ENCODE measurements at places on chromosomes 2 and 18. TPM values are rescaled to one million over a fixed set of nuclear protein-coding genes. Genes with fewer than 3 reads are reported as not detected.

AKAIN1 gene
- not detected for polyA plus RNA-seq

ATP5MC3 gene
- polyA plus RNA-seq = 412 TPM

WNT6 gene
- not detected for polyA plus RNA-seq

FOXD4L1 gene
- 0.06 TPM for polyA plus RNA-seq

C2orf66 gene
- polyA plus RNA-seq = 0.54 TPM

MEP1B gene
- not detected for polyA plus RNA-seq

PRKAG3 gene
- polyA plus RNA-seq = not detected

FAM228A gene
- polyA plus RNA-seq = 0.36 TPM

TXNDC2 gene
- polyA plus RNA-seq = not detected

CFC1 gene
- polyA plus RNA-seq = not detected

DAW1 gene
- polyA plus RNA-seq = 1.2 TPM

DNA sequence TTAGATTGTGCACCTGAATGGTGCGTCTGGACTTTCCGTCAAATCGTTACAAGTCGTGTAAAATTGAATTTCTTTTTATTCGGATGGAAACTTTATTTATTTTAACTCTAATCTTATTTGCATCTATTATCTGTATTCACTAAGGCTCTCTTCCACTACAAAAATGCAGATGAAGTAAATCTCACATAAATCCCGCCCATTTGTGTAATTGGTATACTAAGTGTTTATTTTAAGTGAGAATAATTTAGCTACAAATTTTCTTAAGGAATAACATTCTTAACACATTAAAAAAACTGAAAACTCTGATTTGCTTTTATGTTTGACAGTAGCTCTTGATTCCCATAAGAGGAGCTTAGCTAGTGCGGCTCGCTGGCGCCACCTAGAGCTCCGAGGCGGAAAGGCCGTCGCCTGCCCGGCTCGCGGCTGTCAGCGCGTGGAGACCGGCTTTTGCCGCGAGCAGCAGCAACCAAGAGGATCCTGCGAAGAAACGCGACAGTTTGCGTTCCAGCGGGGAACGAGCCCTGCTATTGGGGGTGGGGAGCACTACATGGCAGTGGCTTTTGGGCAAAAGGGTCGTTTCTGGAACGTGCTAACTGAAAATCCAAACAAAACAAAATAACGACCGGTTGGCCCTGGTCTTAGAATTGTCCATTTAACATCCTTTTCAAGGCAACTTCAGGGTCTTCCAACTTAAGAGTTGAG lies 6.7 kb downstream of the SP9 start:
- peak; percentile 90 for DNase-seq
- peaks cover 29% of the 10 kb centered on the region for H3K4me1 ChIP-seq
- no peak overlapping the region for H3K4me3 ChIP-seq
- H3K27ac ChIP-seq = no peak overlapping the region
- peaks cover 70% of the 10 kb centered on the region for H3K27me3 ChIP-seq
- no peaks in the 10 kb centered on the region for H3K36me3 ChIP-seq

- DNase-seq = no peak
- peaks cover 59% of the 10 kb centered on the region for H3K4me1 ChIP-seq
- H3K36me3 ChIP-seq = no peaks in the 10 kb centered on the region
- H3K27me3 ChIP-seq = no peaks in the 10 kb centered on the region
Observed at GRCh38 chr2:119650206-119650605, 28.8 kb upstream of the TMEM177 start.

DNA sequence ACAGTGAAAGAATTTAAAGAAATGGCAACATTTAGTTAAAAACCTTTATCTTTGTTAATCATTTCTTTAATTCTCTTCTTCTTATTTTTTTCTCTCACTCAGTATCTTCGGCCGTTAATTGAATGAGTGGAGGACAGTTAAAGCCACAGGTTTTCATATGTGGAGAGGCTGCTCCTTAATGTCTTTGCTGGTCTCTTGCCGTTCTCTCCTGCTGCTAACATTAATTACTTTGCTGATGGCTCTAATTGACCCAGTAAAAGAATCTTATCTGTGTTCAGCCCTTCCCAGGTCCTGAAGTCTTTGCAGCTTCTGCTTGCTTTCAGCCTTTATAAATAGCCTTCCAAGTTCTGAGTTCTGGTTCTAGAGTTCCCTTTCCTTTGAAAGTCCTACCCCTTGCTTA lies 77.1 kb downstream of the ADAM23 start:
- DNase-seq = no peak
- no peak overlapping the region for H3K4me3 ChIP-seq
- no peaks in the 10 kb centered on the region for H3K36me3 ChIP-seq
- H3K27ac ChIP-seq = no peak overlapping the region
- H3K27me3 ChIP-seq = no peaks in the 10 kb centered on the region

- no peak overlapping the region for H3K4me3 ChIP-seq
- H3K27me3 ChIP-seq = no peaks in the 10 kb centered on the region
- H3K4me1 ChIP-seq = no peaks in the 10 kb centered on the region
Observed at GRCh38 chr2:48738806-48739205, 16.7 kb downstream of the LHCGR start.

DNA sequence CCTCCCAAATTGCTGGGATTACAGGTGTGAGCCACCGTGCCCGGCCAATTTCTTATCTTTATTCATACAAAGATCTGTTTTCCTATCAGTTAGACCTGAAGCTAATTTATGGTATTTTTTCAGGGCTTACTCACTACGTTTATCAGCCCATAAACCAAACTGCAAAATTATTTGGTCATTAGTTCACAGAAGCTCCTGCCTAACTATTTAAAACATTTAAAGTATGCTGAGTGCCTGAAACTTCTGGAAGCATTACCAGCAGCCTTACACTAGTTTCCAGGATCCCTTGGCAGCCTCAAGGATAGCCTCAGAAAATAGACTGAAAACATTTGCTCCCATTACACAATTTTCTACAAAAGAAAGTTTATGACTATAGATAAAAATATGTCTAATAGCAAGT lies 68.8 kb downstream of the GALNT13 start:
- no peak overlapping the region for H3K4me3 ChIP-seq
- H3K27me3 ChIP-seq = no peaks in the 10 kb centered on the region
- H3K4me1 ChIP-seq = no peaks in the 10 kb centered on the region

- DNase-seq = no peak
- no peaks in the 10 kb centered on the region for H3K4me1 ChIP-seq
- H3K4me3 ChIP-seq = no peak overlapping the region
- H3K36me3 ChIP-seq = no peaks in the 10 kb centered on the region
- no peak overlapping the region for H3K27ac ChIP-seq
Observed at GRCh38 chr2:31384351-31384750, 30.2 kb downstream of the XDH start.

GRCh38 chr2:179861416-179862067 lies at the start of gene ZNF385B:
Gene ZNF385B (minus strand): TSS chr2:179861612.
- no peak within 1 kb of the TSS for H3K27ac ChIP-seq
- DNase-seq = peak; percentile 5
- H3K36me3 ChIP-seq = no peaks in the 10 kb centered on the region
- no peaks in the 10 kb centered on the region for H3K4me1 ChIP-seq
- H3K4me3 ChIP-seq = peak within 1 kb of the TSS; percentile 31

GRCh38 chr2:101698014-101698843 lies 722 bp downstream of the MAP4K4 start:
- peak overlapping the region; percentile 96 for H3K4me3 ChIP-seq
- peak; percentile 69 for DNase-seq
- H3K27me3 ChIP-seq = no peaks in the 10 kb centered on the region
- peak overlapping the region; percentile 85 for H3K27ac ChIP-seq

DNA sequence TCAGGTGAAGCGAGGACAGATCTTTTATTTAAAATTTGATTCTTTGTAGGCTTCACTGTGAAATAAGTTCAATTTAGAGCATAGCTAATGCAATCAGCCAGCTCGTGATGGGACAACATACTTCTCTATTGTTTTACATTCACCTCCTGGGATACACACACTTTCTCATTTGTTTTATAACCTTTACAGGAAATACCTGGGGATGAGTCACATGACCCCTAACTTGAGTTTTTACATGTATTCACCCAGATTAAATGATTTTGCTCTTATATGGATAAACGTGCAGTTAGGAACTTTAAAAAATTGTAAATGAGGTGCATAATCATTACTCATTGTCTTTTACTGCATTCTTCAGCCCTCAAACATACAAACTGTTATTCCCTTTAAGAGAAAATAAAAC lies 152.1 kb downstream of the NEDD4L start:
- peak overlapping the region; percentile 52 for H3K4me3 ChIP-seq
- DNase-seq = peak; percentile 68
- no peaks in the 10 kb centered on the region for H3K36me3 ChIP-seq
- H3K27ac ChIP-seq = peak overlapping the region; percentile 24
- H3K4me1 ChIP-seq = peaks cover 23% of the 10 kb centered on the region

- H3K4me1 ChIP-seq = no peaks in the 10 kb centered on the region
- H3K4me3 ChIP-seq = no peak overlapping the region
- DNase-seq = no peak
Observed at GRCh38 chr2:69965756-69966445, 4.5 kb upstream of the ASPRV1 start.

DNA sequence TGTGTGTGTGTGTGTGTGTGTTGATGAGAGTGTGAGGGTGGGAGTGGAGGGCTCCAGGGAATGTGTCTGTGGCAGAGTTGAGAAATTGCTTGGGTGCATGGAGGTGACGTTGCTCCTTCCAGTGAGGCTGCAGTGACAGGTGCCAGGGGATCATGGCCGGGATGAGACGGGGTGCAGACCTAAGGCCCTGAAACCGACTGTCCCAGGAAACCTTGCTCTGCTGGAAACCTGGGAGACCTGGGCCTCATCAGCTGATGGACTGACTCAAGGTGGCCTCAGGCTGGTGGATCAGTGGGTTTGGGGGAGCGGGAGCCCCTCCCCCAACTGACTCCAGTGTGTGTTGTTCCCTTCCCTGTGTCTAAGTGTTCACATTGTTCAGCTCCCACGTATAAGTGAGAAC lies 56.6 kb downstream of the INHBB start:
- H3K27me3 ChIP-seq = no peaks in the 10 kb centered on the region
- DNase-seq = no peak
- H3K27ac ChIP-seq = no peak overlapping the region
- no peak overlapping the region for H3K4me3 ChIP-seq
- no peaks in the 10 kb centered on the region for H3K4me1 ChIP-seq

- H3K36me3 ChIP-seq = no peaks in the 10 kb centered on the region
- no peaks in the 10 kb centered on the region for H3K27me3 ChIP-seq
- no peak for DNase-seq
- H3K4me3 ChIP-seq = no peak overlapping the region
- no peaks in the 10 kb centered on the region for H3K4me1 ChIP-seq
Observed at GRCh38 chr18:77392321-77392720, 142.7 kb downstream of the GALR1 start.

GRCh38 chr2:239429473-239430350 lies 28.9 kb upstream of the HDAC4 start:
- no peak for DNase-seq
- H3K4me1 ChIP-seq = no peaks in the 10 kb centered on the region
- no peak overlapping the region for H3K4me3 ChIP-seq
- no peaks in the 10 kb centered on the region for H3K36me3 ChIP-seq
- H3K27ac ChIP-seq = no peak overlapping the region

DNA sequence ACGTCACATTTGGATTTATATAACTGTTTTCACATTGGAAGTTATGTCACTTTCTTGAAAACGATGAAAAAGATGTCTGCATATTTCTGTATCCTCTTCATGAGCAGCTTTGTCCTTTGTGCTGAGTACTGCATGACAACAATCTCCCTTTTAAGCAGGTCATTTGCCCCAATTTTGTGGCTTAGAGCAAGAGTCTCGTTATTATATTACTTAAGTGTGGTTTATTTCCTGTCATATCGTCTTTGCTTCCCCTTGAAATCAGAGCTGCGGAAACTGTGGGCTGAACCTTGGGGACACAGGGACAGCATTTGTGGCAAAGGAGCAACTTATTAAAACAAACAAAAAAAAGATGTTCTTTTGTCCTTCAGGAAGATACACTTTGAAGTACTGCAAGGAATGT lies 254.0 kb upstream of the DSEL start:
- H3K4me1 ChIP-seq = peaks cover 7% of the 10 kb centered on the region
- H3K27me3 ChIP-seq = no peaks in the 10 kb centered on the region
- peak; percentile 2 for DNase-seq
- no peak overlapping the region for H3K4me3 ChIP-seq

DNA sequence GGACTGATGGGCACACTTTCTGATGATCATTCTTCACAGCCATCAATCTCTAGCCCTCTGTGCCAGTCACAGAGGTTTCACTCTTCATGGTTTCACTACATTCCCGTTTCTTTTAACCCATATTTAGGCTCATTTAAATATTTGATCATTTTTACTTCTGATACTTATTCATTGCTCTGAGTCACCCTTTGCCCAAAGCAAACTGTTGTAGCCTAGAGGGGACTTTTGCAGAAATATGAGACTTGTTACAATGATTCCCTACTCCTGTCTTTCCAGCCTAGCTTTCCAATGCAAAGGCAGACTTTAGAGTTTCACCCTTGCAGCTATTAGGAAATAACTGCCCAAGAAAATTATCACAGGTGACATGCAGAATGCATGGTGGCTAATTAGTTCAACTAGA lies 444.2 kb downstream of the PTPRM start:
- no peaks in the 10 kb centered on the region for H3K4me1 ChIP-seq
- no peaks in the 10 kb centered on the region for H3K36me3 ChIP-seq
- H3K27me3 ChIP-seq = no peaks in the 10 kb centered on the region

- H3K27me3 ChIP-seq = no peaks in the 10 kb centered on the region
- H3K4me1 ChIP-seq = peaks cover 3% of the 10 kb centered on the region
- no peak overlapping the region for H3K4me3 ChIP-seq
- H3K27ac ChIP-seq = no peak overlapping the region
- DNase-seq = no peak
Observed at GRCh38 chr2:143564419-143564818, 435.2 kb downstream of the ARHGAP15 start.

DNA sequence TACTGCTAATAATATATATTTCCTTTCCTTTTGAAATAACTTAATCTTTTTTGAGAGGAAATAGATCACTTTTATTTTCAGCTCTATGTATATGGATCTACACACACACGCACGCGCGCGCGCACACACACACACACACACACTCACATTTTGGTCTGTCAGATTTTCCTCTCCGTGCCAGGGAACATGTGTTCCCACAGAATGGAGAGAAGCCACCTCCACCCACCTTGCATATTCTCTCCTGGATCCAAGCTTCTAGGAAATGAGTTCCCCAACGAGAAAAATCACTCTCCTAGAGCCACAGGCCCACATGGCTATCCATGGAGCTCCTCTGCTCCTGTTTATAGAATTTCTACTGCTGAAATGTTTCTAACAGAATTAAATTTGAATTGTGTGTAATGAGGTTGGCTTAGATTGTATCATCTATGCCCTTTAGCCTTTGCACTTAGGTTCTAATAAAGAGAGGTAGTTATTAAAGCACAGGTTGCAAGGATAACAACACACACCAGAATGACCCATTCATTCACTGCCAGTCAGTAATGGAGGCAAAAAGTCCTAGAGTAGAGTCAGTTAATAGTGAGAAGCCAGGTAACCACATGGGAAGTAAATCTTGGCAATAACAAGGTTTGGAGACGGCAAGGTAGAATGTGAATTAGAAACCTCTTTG lies 19.7 kb downstream of the IFIH1 start:
- DNase-seq = no peak
- no peaks in the 10 kb centered on the region for H3K36me3 ChIP-seq
- no peaks in the 10 kb centered on the region for H3K27me3 ChIP-seq
- H3K4me3 ChIP-seq = no peak overlapping the region
- H3K27ac ChIP-seq = no peak overlapping the region

Data from endothelial cell of umbilical vein (primary cell).